ENCODE measurements at places on chromosomes 7 and 10.

GRCh38 chr7:126818393-126819196 is 434.1 kb downstream of the GRM8 start:
- no peak for DNase-seq

GRCh38 chr7:120949998-120950538 is 509 bp upstream of the ING3 start:
- DNase-seq: no peak

DNA sequence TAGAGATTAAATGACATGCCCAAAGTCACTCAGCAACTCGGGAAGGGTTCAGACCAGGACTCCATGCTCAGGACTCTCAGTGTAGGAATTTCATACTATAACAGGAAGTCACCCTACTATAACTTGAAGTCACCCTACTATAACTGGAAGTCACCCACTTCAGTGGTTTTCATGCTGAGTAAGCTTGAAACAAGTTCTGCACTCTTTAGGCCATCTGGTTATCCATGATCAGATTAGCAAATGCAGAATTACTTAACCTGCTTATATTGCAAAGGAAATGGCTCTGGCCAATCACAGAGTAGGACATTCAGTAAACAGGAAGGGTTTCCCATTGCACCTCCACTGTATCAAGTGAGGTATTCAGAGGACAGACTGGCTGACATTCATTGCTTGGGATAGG is 1240.4 kb downstream of the GATA3 start:
- no peak for DNase-seq

DNA sequence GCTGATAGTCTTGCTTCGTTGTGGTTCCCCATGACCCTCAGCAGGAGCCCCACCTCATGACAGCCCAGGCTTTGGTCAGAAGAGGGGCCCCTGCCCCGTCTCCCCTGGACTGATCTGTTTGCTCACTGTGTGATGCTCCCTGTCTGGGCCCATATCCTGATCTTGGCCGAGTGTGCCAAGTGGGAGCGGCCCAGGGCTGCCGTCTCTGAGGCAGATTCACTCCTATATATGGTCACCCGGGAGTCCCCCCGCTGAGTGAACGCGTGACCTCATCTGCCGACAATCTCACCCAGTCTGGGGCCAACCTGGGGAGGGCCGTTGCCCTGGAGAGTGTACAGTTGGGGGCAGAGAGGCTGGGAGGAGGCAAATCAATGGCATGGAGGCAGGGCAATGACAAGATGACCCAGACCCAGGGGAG is 34.5 kb downstream of the PPIF start:
- no peak for DNase-seq

- DNase-seq: no peak
Observed at GRCh38 chr7:28853150-28853549, 105.0 kb downstream of the TRIL start.

- no peak for DNase-seq
Observed at GRCh38 chr10:48453451-48454301, 147.2 kb downstream of the MAPK8 start.

- DNase-seq: no peak
Observed at GRCh38 chr10:78508955-78509748, 475.5 kb downstream of the RPS24 start.

GRCh38 chr7:23893176-23893941 is 183.3 kb downstream of the STK31 start:
- DNase-seq: no peak

GRCh38 chr10:25063644-25064043 is 47.2 kb downstream of the THNSL1 start:
- no peak for DNase-seq

DNA sequence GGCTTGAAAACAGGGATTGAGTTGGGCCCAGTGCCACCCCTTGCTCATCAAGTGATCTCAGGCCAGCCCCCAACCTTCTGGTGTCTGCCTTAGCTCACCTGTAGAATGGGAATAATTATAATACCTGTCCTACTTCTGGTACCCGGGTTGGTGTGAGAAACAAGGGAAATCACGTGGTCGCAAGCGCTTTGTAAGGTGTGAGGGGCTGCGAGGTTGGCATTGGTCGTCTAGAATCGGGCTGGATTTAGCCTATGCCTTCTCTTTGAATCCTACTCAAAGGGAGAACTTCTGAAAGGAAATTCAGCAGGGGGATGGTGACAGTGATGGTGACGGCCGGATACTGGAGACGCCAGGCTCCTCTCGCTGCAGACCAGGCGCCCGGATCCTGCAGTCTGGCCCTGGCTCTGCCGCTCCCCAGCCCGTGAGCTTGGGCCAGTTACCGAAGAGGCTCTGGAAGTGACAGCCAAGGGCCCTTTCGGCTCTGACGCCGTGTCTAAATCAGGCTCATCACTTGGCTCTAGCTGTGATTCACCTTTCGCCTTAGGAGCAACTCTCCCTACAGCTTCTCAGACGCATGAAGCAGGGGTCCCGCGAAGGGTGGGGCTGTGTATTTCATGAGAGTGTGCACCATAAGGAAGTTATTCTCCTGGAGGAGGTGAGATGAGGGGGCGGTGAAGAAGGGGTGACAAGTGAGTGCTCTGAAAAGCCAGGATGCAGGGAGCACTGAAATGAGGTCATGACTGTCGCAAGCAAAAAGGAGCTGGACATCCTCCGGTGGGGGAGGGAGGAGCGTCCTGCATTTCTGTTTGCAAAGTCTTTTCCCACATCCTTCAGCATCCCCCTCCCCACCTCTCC is 4.0 kb upstream of the CREB5 start:
- DNase-seq: no peak

DNA sequence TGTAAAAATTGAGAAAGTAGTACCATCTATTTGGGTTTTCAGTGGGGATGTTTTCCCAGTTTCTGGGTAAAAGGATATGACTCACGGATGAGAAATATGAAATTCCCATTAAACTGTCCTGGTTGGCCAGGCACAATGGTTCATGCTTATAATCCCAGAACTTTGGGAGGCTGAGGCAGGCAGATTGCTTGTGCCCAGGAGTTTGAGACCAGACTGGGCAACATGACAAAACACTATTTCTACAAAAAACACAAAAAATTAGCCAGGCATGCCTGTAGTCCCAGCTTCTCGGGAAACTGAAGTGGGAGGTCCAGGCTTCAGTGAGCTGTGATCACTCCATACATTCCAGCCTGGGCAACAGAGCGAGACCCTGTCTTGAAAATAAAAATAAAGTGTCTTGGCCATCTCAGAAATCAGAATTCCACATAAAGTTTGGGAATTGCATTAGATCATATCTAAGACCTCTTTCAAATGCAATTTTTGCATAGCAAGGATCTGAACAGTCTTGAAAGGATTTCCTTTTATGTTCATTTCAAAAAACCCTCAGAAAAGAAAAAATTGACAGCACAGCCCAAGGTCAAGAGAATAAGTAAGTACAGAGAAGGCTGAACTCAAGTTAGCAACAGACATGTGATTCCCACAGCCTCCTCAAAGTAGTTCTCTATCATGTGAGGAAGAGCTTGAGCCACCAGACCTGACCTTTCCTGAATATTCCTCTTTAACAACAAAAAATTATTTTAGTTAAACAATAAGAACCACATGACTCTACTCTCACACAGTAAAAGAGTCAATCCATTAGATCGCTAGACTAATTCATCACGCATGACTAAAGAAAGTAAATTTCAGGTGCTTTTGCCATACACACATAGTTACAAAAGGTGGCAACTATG is 141.5 kb upstream of the CAV2 start:
- no peak for DNase-seq

- DNase-seq: no peak
Observed at GRCh38 chr7:14754631-14755030, 147.9 kb downstream of the DGKB start.

DNA sequence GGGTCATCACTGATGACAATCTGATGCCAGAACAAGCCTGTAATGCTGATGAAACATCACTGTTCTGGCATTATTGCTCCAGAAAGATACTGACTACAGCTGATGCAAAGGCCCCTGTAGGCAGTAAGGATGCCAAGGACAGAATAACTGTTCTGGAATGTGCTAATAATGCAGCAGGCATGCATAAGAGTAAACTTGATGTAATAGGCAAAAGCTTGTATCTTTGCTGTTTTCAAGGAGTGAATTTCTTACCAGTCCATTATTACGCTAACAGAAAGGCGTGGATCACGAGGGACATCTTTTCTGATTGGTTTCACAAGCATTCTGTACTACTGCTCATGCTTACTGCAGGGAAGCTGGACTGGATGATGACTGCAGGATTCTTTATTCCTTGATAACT is 18.7 kb downstream of the LCOR start:
- DNase-seq: no peak

Data from hypothalamus (tissue), 51 donors.